ENCODE measurements at places on chromosomes 4 and X.
A peak's percentile ranks its signal among the peaks of the same experiment; 100 is the strongest.

DNA sequence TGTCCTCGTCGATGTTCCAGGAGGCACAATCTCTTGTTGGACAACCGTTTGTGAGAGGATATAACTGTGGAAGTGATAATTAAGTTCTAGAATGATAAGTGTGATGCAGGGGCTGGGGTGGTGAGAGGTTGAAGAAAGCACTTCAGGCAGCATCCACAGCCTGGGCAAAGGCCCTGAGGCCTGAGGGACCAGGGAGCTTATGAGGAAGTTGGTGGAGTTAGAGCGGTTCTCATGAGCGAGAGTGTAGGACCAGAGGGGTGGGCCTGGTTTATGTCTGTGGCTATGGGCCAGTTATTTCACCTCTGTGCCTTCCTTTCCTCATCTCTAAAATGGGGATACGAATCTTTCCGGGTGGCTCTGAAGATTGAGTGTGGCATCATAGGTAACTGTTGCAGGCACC lies 2.7 kb downstream of the CCDC120 start:
- no peak for DNase-seq

DNA sequence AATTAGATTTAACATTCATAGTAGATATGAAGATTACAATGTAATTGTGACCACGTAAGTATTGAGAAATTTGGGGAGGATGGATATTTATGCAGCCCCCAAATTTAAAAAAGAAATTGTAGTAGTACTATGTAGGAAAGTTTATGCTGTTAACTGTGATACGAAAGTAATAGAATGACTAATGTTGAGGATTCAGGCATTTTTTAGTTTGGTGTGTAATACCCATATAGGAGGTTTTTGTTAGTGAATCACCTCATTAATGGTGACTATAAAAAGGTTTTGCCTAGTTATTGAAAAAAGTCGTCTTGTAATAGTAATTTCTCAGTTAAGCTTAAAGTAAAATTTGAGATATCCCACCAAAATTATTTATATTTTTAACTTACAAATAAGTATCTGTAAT lies 67.2 kb downstream of the SMARCAD1 start:
- no peak for DNase-seq

- DNase-seq = no peak
These were observed 20.4 kb upstream of the FMR1NB start for GRCh38 chrX:147960722-147961121.

- DNase-seq = peak; percentile 1
These were observed 39.5 kb upstream of the CD40LG start for GRCh38 chrX:136608295-136608933.

DNA sequence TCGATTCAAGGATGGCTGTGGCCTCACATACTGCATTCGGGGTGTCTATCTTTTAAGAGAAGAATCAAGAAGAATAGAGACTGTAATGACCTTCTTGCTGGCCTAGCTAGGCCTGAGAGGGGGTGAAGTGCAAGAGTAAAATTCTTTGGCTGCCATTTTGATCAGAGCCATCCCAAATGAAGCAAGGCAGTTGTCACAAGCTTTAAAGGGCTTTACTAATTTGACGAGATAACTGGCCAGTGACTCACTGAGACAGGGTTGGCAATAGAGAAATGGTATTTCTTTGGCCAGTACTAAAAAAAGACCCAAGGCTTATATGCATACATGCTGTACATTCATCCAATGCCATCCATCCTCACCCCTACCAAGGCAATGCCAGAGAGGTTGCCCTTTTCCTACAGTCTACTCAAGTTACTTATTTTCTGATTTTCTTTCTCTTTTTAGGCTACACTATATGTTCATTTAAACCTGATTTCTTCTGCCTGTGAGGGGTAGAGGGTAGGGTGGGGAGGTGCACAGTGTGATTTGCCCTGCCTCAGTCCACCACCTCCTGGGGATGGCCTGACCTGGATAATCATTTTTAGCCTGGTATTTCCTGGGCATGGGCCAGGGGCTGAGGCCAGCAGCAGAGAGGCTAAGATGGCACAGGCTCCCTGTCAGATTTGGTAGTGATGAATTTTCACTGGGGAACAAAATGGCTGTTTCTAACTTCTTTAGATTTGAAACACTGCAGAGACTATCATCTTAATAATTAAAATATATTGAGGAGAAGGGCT lies 32.2 kb downstream of the ATG4A start:
- DNase-seq = no peak

DNA sequence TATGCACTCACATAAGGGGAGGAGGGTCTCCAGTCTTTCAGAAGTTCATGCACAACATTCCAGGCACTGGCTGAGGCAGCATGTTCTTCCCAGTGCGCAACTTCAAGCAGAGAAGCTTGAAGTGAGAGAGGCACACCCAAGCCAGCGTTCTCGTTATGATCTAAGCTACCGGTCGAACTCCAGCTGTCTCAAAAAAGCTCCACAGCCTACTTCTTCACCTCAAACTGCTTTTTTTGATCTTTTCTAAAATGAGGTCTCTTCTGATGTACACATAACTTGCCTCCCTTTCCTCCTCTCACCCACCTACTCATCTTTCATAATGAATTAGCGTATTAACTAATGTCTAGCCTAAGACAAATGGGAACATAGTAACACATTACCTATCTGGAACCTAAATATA lies 25.3 kb downstream of the GPC4 start:
- DNase-seq = no peak

GRCh38 chr4:36285784-36286480 lies 4.5 kb downstream of the DTHD1 start:
- DNase-seq = no peak

GRCh38 chr4:133969202-133969848 lies 232.3 kb downstream of the PABPC4L start:
- no peak for DNase-seq

DNA sequence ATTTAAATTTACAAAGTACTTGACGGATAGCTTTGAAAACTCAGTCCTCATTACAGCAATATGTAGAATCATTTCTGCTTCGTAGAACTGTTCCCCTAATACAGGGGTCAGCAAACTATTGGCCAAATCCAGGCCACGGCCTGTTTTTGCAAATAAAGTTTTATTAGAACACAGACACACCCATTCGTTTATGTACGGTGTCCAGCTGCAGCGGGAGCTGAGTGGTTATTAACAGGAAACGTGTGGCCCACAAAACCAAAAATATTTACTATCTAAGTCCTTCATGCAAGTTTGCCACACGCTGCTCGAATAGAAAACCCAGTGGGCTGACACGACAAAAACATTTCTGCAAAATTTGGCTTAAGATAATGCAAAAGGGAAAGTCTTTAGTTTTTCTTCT lies 146.5 kb downstream of the AFAP1 start:
- DNase-seq = no peak

- DNase-seq = no peak
These were observed 25.2 kb downstream of the WDR44 start for GRCh38 chrX:118370921-118371624.

- DNase-seq = no peak
These were observed 279.2 kb upstream of the NOCT start for GRCh38 chr4:138736362-138736761.

DNA sequence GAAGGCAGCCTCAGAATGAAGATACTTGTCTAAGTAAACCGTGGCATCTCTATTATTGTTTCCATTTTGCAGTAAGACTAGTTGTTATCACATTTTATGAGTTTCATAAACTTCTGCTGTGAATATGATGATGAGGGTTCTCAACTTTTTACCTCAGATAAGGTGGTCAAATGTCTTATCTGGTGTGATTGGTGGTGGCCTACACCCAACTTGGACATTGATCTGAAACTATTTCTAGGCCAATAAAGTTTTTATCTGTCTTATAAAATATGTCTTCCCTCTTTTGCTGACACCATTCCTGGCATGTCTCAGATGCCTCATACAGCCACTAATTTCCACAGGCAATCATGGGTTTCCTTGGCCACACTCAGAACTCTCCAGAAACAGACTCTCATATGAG lies 480.3 kb upstream of the NR3C2 start:
- no peak for DNase-seq

DNA sequence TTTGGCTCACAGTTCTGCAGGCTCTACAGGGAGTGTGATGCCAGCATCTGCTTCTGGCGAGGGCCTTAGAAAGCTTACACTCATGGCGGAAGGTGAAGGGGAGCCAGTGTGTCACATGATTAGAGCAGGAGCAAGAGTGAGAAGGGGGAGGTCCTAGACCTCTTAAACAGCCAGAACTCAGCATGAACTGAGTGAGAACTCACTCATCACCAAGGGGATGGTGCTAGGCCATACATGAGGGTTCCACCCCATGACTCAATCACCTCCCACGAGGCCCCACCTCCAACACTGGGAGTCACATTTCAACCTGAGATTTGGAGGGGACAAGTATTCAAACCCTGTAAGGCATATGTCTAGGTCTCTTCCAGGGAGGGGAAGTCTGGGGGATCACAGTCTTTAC lies 33.4 kb downstream of the SPRY1 start:
- DNase-seq = no peak

DNA sequence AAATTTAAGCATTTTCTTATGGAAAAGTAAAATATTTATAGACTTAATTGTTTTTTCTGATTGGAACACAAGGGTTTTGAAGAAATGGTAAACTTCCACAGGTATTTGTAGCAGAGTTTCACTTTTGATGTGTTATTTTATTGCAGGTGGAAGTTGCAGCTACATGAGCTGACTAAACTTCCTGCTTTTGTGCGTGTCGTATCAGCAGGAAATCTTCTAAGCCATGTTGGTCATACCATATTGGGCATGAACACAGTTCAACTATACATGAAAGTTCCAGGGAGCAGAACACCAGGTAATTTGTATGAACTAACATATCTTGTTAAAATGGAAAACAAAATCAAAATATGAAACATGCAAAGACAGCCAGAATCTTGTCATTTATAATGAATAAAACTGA lies 117.4 kb downstream of the DIPK2B start:
- DNase-seq = no peak

- peak; percentile 30 for DNase-seq
These were observed 153.2 kb upstream of the RPL34 start for GRCh38 chr4:108466936-108467902.

- no peak for DNase-seq
These were observed 30.5 kb upstream of the NEUROG2 start for GRCh38 chr4:112546476-112546875.

GRCh38 chrX:117511379-117511778 lies 605.2 kb downstream of the KLHL13 start:
- DNase-seq = no peak

DNA sequence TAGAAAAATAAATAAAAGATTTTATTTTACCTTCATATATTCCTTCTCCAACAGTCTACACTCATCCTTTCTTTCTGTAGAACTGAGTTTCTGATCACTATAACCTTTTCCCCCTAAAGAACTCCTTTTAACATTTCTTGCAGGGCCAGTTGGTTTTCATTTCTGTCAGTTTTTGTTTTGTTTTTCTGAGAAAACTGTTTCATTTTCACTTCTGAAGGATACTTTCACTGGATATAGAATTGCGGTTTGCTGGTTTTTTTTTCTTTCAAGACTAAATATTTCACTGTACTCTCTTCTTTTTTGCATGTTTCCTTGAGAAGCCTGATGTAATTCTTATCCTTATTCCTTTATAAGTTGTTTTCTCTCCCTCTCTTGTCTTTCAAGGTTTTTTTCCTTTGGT lies 90.4 kb upstream of the EOLA2 start:
- no peak for DNase-seq

DNA sequence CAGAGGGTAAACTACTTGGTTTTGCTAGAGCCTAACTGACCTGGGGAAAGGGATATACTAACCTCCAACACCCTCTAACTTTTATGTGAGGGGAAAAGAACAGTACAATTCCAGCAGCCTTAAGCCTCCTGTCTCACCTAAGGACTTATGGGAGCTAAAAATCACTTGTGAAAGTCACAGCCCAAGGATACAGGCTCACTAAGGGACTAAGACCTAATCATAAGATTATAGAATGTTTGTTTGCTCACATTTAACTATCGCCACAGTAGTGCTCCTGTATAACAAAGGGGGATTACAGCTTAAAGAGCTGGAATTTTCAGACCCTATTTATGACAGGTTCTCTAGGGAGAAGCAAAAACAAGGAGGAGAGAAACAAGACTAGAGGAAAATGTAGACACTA lies 548.7 kb downstream of the DACH2 start:
- DNase-seq = no peak

GRCh38 chrX:25558137-25558536 lies 542.4 kb upstream of the ARX start:
- DNase-seq = no peak

GRCh38 chrX:40719218-40719617 lies 16.1 kb downstream of the MED14 start:
- DNase-seq = no peak

DNA sequence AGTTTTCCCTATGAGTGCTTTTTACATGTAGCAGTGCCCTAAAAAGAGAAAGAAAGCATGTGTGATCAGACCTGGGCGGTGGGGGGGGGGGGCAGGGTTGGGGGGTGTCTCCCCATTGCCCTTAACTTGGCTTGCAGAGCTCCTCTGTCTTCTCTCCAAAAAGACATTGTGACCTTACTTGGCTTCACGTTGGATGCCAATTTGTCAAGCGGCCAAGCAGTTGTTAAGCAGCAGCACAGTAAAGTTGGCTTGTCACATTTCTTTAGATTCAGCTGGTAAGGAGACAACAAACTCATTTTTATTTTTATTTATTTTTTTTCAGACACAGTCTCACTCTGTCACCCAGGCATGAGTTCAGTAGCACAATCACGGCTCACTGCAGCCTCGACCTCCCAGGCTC lies 57.3 kb upstream of the ZNF157 start:
- DNase-seq = no peak

DNA sequence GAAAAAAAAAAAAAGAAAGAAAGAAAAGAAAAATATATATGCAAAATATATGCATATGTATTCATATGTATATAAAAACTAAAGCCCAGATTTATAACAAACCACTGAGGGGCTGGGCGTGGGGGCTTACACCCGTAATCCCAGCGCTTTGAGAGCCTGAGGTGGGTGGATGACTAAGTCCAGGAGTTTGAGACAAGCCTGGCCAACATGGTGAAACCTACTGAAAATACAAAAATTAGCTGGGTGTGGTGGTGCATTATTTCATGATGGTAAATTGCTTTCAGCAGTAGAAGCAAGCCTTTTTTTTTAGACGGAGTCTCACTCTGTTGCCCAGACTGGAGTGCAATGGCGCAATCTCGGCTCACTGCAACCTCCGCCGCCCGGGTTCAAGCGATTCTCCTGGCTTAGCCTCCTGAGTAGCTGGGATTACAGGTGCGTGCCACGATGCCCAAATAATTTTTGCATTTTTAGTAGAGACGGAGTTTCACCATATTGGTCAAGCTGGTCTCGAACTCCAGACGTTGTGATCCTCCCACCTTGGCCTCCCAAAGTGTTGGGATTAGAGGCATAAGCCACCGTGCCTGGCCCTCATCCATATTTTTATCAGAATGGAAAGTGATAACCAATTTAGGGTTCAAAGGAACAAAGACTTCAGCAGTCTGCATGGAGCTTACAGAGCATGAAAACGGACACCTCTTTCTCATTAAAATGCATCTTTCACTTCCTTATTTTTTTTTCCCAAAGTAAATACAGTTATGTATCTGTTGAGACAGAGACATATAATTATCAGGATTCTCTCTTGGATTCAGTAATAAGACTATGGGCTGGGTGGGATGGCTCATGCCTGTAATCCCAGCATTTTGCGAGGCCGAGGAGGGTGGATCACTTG lies 27.7 kb upstream of the MOB1B start:
- no peak for DNase-seq

Measured in SJSA1 (cell line).